ENCODE measurements at places on chromosomes 5 and 9.

DNA sequence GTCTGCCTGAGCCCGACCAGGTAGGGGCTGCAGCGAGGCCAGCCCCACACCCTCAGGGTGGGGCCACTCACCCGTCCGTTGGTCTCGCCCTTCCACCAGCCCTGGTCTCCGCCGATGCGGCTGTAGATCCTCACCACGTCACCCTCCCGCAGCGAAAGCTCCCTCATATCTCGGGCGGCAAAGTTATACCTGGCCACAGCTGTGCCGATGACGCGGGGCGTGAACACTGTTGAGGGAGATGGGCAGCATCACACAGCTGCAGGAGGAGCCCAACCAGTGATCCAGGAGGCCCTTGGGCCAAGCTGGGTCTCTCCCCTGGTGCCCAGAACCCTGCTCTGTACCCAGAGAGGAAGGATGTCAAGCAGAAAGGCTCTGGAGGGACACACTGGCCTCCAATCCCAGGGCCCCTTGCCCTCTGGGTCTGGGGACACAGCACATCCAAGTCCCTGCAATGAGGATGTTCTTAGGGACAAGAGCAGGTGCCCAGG, 30.3 kb upstream of the SARDH start:
- no peak for DNase-seq

DNA sequence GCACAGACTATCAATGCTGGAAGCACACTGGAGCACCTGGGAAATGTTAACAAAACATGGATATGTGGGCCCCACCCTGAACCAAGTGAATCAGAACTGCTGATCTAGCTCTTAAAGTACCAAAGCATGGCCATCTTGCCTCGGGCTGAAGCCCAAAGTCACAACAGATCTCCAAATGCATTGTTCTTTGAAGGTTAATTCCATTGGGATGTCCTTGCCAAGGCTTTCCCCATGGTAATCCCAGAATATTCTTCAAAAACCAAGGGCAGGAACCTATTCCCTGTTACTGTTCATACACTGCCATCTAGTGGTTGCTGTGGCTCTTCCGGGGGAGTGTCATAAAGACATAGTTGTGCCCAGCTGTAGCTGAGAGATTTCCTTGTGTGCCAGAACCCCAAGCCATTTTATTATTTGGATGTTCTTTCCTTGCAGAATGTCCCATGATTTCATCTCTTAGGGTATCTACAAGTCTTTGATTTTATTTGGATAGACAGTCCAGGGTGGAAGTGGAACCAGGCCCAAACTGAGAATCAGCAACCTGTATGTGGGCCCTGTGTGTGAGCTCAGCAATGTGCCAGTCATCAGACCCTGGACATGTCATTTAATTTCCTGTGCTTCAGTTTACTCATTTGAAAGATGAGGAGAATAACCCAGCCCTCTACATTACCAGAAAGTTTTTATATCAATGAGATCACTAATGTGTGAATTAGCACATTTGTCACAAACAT, 290.0 kb downstream of the ACTL7B start:
- DNase-seq = peak; percentile 87

DNA sequence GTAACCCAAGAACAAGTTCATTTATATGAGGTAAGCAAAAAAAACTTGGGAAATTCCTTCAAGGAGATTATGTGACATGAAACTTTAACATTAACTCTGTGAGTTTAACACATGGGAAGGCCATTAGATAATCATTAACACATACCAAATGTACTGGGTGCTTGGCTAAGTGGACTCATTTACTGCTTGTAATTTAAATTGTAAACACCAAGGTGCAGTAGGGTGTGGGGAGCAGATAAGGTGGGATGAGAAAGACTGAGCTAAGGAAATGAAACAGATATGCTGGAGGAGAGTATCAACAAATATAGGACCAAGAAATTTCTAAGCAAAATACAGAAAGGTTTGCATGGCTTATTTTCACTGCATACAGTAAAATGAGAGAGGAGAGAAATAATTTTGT, 2384.8 kb upstream of the ACO1 start:
- DNase-seq = no peak

GRCh38 chr9:18829873-18830272, 203.1 kb downstream of the SAXO1 start:
- DNase-seq = peak; percentile 8

- DNase-seq = no peak
Observed at GRCh38 chr9:125998837-125999503, 251.8 kb downstream of the PBX3 start.
